T-helper 1 cell (primary cell): ENCODE measurements at places on chromosomes 6 and 20.

DNA sequence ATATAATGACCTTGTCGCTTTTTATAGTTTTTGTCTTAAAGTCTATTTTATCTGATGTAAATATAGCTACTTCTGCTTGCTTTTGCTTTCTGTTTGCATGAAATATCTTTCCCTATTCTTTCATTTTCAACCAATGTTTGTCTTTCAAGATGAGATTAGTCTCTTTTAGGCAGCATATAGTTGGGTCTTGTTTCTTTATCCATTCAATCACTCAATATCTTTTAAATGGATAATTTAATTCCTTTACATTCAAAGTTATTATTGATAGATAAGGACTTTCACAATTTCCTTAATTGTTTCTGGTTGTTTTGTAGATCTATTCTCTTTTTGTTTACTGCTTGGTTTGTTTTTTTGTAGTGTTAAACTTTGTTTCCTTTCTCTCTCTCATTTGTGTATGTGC lies 43.5 kb upstream of the TPD52L1 start:
- no peak for DNase-seq

GRCh38 chr6:43999628-44000027 lies 127.6 kb downstream of the MRPL14 start:
- no peak for DNase-seq

GRCh38 chr6:121657972-121658371 lies 222.5 kb downstream of the GJA1 start:
- no peak for DNase-seq

- DNase-seq = no peak
These were observed 787 bp upstream of the BTN2A2 start for GRCh38 chr6:26382121-26382520.

GRCh38 chr20:51140671-51141070 lies 117.8 kb upstream of the KCNG1 start:
- DNase-seq = no peak

GRCh38 chr6:25583099-25583498 lies 68.9 kb upstream of the SCGN start:
- no peak for DNase-seq
